ENCODE measurements at places on chromosomes 12 and 14.
A peak's percentile ranks its signal among the peaks of the same experiment; 100 is the strongest.

DNA sequence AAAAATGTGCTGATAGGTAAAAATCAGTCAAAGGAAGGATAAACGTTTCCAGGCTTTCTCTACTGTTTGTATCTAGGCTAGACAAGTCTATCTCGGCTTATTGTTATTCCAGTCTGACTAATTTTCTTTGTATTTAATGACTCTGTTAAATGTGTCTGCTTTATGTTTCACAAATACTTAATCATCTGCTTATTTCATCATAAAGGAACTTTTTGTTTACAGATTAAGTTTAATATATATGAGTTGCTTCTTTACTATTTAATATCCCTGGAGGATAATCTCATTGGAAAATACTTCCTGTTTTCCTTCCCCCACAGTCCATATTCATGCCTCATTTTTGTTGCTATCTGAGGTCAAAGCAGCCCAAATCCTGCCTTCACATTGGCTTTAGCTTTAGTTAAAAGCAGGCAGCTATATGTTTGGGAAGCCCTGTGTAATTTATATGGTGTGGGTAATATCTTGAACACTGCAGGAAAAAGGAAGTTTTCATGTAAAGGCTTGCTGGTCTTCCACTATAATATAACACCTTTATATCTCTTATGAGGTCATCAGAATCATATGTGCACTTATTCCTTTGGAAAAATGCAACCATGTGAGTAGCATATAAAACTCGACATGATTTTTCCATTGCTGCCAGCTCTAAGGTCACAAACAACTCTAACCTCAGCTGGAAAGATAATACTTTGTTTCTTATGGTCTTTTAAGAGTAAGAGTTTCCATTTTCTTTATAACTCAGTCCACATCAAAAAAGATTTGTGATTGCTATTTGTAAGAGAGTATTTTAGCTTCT is 76.8 kb downstream of the ALX1 start:
- DNase-seq, result no peak

DNA sequence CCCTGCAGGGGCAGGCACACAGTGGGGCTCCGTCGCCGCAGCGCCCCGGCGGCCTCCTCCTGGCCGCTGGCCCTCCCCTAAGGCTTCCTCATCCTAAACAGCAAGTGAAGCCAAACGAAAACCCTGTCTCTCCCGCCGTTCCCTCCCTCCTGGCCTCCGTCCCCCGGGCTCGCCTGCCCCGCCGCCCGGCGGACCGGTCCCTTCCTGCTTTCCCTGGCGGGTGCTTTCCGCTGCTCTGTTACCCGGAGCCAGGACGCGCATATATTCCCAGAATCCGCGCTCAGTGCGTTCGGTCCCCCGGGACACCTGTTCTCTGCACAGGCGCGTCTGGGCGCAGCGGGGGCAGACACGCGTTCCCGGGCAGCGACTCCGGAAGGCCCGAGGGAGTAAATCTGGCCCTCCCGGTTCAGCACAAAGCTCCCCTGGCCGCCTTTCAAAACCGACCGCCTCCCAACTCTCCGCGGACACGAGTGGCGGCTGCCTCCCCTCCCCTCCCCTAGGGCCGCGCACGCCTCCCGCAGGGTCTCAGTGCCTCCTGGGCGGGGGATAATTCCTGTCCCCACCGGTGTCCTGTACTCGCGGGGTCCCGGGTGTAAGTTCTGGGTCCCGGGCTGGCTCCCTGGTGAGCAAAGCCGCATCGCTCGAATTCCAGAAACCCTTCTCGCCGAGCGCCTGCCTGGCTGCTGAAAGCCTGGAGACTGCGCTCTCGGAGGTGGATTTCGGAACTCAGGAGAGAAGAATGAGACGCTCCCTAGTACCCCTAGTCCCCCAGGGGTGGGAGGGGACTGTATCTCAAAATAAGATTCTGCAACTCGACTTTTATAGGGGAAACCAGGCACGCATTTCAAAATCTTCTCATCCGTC is 21.4 kb upstream of the CEP170B start:
- no peak for DNase-seq

GRCh38 chr12:10140001-10140400 is 10.0 kb upstream of the CLEC7A start:
- peak; percentile 11 for DNase-seq

DNA sequence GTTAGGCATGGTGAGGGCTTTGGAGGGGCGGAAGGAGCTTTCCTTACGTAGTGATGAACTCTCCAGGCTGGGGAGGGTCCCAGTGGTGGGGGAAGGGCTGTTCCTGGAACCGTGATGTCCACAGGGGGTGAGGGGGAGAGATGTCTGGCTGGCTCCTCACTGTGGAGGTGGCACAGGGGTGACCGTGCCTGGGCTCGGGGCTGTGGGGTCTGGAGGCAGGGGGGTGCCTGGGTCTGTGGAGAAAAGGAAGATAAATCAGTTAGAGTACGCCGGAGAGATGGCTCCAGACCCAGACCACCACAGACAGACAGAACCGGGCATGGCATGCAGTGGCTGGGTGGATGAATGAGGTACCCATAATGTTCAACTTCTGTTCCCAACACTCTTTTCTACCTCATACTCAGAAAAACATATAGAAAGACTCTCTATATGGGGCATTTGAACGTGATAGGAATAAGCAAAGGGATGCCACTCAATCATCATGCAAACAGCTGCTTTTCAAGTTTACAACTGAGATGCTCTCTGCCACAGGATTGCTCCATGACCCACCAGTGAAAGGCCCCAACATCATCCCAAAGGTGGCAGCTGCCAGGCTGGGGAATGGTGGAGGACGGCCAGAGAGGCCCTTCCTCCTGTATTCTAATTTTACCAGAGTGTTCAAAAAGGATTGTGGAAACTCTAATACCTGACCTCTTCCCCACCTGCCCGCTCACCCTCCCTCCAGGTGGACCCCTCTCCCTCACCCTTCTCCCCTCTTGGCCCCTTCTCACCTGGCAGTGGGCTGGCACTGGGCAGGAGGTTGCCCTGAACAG is 5.6 kb downstream of the MYL6 start:
- DNase-seq, result no peak

- DNase-seq, result no peak
Measured at GRCh38 chr12:123779551-123779950, 17.4 kb downstream of the DNAH10 start.

- no peak for DNase-seq
Measured at GRCh38 chr12:75642226-75642625, 130.8 kb upstream of the KRR1 start.

DNA sequence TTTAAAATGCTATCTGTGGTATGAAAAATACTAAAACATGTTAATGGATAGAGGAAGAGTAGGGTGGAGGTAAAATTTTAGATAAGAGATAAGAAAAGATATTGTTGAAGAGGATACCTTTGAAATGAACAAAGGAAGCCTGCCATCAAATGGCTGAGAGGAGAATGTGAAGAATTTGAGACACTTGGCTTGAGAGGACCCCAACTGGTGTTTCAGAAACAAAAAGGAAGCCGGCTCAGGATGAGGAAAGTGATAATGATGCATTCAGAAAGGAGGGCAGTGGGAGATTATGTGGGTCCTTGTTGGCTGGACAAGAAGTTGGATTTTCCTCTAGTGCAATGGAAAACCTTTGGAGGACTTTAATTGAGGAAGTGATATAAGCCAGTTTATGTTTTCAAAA is 264.4 kb downstream of the DUSP6 start:
- no peak for DNase-seq

GRCh38 chr12:4169531-4169930 is 104.0 kb upstream of the CCND2 start:
- no peak for DNase-seq

DNA sequence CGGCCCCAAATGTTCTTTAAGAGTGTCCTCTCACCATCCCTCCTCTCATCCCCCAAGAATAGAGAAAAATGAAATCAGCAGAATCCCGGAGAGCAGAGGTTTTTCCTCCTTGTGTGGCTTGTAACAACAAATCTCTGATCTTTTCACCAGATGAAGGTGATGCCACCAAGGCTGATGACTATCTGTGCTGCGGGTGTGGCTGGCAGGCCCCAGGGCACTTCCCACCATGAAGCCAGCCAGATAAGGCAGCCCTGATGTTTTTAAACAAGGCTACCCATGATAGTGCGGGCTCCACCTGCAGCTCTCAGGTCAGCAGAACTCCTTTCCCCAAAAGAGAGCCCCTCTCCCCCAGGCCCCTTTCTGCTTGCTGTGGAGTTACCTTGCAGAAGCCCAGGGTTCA is 58.0 kb upstream of the PARP11 start:
- no peak for DNase-seq

DNA sequence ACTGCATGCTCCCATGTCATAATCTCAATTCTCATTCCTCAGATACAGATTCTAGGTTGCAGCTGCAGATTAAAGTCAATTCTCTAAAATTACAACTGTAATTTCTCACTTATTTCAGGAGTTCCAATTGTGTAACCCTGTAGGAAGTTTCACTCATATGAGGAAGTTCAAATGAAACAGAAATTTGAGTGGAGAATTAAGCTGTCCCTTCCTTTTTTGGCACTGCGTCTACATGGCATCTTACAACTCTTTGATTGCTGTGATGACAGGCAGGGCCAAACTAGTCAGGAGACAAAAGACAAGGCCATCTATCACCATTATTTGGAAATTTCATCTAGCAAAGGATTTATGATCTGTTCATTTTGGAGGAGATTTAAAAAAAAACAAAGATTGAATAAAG is 13.3 kb upstream of the GRIP1 start:
- no peak for DNase-seq

DNA sequence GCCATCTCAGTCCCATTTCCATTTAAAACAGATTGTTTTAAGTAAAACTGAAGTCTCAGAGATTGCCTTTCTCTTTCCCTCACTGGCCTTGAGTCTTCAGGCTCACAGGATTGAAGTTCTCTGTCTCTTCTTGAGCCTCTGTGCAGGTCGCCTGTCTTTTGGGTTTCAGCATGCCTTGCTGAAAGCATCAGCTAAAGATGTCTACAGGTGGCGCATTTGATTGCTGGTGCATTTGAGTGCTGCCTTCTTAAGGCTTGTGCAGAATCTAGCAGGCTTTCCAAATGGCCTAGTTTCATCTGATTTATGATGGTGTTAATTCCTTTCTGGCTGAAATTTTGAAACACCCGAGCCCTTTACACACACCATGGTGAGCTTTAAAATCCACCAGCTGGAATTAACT is 1062.2 kb upstream of the FBXO33 start:
- no peak for DNase-seq

- peak; percentile 52 for DNase-seq
Measured at GRCh38 chr12:127381043-127381668, 885.8 kb upstream of the TMEM132C start.

GRCh38 chr12:53205747-53206419 is 1.2 kb downstream of the ITGB7 start:
- peak; percentile 64 for DNase-seq
